ENCODE measurements at places on chromosomes 4 and X.

DNA sequence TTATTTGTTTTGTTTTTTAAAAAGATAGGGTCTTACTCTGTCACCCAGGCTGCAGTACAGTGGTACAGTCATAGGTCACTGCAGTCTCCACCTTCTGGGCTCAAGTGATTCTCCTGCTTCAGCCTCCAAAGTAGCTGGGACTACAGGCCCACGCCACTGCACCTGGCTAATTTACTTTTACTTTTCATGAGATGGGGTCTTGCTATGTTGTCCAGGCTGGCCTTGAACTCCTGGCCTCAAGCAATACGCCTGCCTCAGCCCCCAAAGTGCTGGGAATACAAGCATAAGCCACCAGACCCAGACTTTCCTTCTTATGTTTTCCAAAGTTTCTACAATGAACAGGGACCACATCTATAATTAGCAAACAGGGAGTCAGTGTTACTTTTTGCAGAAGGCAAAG is 37.9 kb upstream of the MXD4 start:
- DNase-seq = peak; percentile 7

DNA sequence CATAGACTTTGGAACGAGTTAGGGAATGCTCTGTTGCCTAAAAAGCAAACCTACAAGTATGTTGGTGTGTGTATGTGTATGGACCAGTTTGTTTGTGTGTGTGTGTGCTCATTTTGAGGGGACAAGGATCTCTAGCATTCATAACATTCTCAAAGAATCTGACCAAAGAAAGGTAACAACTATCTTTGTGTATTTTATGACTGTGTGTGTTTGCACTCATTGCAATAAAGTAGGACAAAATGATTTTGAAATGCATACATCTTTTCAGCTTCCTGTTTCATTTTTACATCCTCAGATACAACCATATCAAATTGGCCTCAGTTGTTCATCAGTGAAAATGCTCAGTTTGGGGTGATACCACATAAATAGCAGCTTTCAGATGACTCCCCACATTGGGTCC is 8.3 kb upstream of the XK start:
- no peak for DNase-seq

- DNase-seq = no peak
Measured at GRCh38 chr4:6767386-6767747, 15.2 kb upstream of the KIAA0232 start.

- no peak for DNase-seq
Measured at GRCh38 chrX:48694776-48695533, 1.6 kb upstream of the SUV39H1 start.

- DNase-seq = no peak
Measured at GRCh38 chr4:118814891-118815290, 21.0 kb downstream of the SEC24D start.

- DNase-seq = no peak
Measured at GRCh38 chrX:22740836-22741235, 258.9 kb upstream of the DDX53 start.

DNA sequence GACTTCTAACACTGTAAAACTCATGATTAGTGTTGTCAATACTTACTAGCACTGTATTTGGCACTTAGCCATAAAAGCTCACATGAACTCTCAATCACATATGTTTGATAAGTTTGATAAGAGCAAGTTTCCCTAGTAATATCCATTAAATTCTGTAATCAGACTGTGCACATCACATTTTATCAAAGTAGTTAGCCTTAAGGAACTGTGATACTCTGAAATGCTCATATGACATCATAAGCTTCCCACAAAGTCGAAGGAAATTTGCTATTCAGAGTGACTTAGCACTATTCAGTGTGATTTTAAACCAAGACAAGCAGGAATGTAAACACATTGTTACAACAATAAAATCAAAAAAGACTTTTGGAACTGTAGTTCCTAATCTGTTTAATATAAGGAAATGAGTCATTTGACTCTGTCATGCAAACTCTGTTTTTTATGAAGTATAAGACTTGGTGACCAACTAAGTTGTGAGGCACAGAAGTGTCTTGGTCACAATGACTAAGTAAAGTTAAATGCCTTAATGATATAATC is 6.7 kb downstream of the SLC7A11 start:
- DNase-seq = no peak

- no peak for DNase-seq
Measured at GRCh38 chrX:152638443-152638904, 779 bp downstream of the GABRQ start.

DNA sequence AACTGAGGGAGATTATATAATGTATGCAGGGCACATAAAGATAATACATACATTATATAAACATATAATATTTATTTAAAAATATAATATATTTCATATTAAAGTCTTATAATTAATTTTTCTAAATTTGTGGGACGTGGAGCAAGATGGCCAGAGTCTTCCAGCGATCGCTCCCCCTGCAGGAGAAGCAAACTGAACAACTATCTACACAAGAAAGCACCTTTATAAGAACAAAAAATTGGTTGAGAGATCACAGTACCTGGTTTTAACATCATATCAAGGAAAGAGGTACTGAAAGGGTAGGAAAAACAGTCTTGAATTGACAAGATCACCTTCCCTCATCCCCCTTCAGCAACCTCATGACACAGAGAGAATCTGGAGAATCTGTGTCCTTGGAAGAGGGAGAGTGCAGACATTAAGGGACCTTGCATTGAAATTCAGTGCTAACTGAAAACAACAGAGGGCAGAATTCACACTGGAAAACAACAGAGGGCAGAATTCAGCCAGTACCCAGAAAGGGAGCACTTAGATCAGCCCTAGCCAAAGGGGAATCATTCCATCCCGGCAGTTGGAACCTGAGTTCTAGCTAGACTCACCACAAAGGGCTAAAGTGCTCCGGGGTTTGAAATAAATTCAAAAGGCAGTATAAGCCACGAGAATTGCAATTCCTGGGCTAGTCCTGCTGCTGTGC is 262.5 kb upstream of the NDST3 start:
- no peak for DNase-seq

Data from stimulated activated CD8-positive, alpha-beta memory T cell treated with anti-CD3 and anti-CD28 coated beads, Interleukin-4, amount 100 ng/mL, for 48 hours (primary cell).